ENCODE measurements at places on chromosomes 7 and 10. TPM values are rescaled to one million over a fixed set of nuclear protein-coding genes. Genes with fewer than 3 reads are reported as not detected.

DNA sequence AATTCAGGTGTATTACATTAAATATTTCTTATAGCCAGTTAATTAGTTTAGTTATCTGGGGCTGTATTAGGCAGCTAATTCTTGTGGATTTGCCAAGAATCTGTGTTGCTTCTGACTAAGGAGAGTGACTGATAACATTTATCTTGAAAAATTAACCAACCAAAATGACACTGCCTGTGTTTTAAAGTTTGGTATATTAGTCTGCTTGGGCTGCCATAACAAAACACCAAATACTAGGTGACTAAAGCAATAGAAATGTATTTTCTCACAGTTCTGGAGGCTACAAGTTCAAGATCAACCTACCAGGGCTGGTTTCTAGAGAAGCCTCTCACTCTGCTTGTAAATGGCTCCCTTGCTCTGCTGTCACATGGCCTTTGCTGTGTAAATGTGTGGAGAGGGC, 12.9 kb downstream of the EXOC4 start:
- no peak for DNase-seq

DNA sequence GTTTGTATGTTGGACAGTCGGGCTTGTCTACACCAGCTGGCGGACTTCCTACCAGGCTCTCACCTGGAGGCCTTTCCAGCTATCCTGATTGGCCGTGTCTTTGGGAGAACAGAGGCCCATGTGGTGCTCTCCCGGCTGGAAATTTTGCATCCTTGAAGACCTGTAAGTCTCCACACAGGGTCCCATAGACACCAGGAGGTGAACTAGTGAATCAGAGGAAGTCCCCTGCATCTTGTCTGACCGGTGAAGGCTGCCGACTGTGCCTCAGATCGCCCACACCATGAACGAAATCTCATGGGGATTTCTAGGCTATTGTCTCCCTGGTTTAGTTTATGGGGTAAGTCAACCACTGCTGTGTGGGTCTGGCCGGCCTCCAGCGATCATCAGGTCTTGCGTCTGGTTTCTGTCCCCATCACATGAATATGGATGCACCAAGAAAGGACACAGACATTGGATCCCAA, 108.4 kb upstream of the LYZL2 start:
- DNase-seq = no peak

- DNase-seq = no peak
These were observed 148.1 kb downstream of the POU6F2 start for GRCh38 chr7:39125846-39126245.

DNA sequence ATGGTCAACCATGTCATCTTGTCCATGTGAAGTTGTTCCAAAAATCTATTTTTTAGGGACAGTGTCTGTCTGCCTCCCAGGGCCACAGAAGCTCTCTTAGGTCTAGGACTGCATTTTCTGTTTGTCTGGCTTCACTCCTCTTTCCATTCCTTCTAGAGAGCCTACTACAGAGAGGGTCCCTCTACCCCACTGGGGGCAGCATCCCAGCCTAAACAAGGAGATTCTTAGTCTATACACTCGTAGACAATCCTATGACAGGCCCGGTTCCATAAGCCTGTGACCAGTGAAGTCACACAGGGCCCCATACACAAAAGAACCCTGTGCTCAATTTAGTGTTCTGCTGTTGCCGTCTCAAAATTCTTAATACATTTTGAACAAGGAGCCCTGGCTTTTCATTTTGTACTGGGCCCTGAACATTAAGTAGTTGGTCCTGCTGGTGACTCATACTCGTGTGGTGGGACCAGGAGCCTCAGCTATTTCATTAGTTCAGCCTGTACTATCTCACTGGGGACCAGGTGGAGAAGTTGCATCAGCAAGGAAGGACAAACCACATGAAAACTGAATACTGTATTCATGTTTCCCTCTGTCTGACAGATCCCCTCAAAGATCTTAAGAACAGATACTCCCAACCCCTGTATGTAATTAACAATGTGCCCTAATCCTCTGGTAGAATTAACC, 23.5 kb upstream of the FAM180A start:
- no peak for DNase-seq

GRCh38 chr7:99460651-99461050, 5.3 kb downstream of the ATP5MF start:
- no peak for DNase-seq

DNA sequence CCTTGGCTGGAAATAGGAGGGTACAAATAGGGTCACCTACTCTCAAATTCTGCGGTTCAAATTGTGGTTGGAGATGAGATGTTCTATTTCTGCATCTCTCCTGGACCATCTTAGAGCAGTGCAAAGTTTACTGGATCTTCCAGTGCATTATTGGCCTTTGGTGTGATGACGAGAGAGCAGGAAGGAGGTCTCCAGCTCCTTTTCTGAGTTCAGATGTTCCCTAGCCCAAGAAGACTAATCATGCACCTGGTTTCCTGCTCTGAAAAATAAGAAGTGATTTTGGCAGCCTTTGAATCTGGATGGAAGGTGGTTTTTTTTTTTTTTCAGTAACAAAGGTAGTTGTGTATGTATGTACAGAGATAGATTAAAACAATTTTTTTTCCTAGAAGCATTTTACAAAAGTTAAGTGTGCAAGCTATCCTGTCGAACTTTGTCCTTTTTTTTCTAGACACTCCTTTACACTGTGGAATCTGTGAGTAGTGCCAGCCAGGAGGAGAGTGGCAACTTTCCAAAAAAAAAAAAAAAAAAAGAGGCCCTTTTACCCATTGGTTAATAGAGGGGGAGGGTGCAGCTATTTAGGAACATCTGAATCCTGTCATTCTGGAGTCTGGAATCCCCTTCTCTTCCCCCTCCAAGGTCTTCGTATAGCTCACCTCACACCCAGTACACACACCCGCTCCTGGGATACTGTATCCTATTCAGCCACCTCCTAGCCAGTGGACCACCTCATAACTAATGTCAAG, 26.3 kb downstream of the PAPSS2 start:
- no peak for DNase-seq

- no peak for DNase-seq
These were observed 102.5 kb downstream of the APBB1IP start for GRCh38 chr10:26540601-26541000.

GRCh38 chr10:131109726-131110125, 201.8 kb downstream of the TCERG1L start:
- no peak for DNase-seq

DNA sequence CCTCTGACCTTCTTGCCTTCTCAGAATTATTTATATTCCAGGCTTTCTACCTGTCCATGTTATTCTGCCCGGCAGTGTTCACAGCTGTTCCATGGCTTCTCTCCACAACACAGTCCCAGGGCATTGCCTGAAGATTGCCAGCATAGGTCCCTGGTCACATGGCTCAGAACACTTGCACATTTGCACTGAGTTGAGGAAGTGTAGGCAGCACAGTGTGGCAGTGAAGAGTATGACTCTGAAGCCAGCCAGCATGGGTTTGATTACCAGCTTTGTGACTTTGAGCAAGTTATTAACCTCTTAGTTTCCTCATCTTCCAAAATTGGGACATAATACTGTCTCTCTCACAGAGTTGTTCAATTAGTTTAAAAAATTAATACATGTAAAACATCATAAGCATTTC, 73.2 kb upstream of the NEUROD6 start:
- no peak for DNase-seq

GRCh38 chr7:115087437-115087836, 165.5 kb downstream of the MDFIC start:
- DNase-seq = peak; percentile 29

Gene HOXA4
- polyA plus RNA-seq = 36.2 TPM

Gene NME8
- 0.48 TPM for polyA plus RNA-seq

Gene NUTM2A
- 3.3 TPM for polyA plus RNA-seq

Gene FLNC
- 47.4 TPM for polyA plus RNA-seq

Gene ADCY1
- 2.3 TPM for polyA plus RNA-seq
